ENCODE measurements at places on chromosomes 1 and 21.

GRCh38 chr21:32474179-32475059, 61.9 kb downstream of the EVA1C start:
- DNase-seq = no peak

DNA sequence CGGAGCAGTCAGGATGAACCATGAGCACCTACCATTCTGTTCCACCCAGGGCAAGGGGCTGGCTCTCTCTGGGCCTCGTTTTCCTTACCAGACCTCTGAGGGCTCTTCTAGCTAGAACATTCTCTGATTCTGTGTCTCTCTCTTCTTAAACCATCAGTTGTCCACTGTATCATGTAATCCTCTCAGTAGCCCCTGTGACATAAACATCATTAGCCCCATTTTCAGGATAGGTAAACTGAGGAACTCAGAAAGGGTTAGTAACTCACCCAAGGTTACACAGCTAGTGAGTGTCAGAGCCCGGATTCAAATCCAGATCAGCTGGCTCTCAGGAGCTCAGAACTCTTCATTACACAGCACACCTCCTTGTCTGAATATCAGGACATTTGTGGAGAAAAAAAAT, 22.8 kb downstream of the IGSF21 start:
- no peak for DNase-seq

- no peak for DNase-seq
Observed at GRCh38 chr1:180062452-180062971, 92.2 kb upstream of the QSOX1 start.

DNA sequence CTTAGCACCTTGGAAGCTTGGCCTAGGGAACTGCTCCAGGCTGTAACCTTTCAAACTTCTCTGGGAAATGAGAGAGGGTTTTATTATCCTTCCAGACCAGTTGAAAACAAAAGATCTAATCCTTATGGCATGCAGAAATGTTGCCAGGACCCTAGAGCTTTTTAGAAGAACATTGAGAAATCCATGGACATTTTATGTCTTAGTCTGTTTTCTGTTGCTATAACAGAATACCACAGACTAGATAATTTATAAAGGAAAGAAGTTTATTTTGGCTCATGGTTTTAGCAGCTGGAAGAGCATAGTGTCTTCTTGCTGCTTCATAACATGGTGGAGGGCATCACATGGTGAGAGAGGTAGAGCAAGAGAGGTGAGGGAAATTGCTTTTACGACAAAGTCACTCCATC, 25.8 kb downstream of the OSBPL9 start:
- DNase-seq = no peak

DNA sequence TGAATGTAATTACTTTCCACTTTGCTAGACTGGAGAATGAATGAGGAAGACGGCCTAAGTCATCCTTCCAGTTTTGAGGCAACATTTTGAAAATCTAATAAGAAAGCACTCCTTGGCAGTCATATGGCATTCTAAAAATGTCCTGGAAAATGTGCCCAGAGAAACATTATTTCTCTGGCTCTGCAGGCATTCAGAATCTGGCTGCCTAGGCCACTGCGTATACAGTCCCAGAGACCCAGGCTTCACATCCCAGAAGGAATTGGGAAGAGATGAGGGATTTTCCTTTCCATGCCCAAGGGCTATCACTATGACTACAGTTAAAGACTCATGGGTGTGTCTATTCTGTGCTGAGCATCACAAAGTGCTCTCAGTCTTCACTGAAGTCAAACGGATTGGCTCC, 92.9 kb downstream of the BEND5 start:
- no peak for DNase-seq

DNA sequence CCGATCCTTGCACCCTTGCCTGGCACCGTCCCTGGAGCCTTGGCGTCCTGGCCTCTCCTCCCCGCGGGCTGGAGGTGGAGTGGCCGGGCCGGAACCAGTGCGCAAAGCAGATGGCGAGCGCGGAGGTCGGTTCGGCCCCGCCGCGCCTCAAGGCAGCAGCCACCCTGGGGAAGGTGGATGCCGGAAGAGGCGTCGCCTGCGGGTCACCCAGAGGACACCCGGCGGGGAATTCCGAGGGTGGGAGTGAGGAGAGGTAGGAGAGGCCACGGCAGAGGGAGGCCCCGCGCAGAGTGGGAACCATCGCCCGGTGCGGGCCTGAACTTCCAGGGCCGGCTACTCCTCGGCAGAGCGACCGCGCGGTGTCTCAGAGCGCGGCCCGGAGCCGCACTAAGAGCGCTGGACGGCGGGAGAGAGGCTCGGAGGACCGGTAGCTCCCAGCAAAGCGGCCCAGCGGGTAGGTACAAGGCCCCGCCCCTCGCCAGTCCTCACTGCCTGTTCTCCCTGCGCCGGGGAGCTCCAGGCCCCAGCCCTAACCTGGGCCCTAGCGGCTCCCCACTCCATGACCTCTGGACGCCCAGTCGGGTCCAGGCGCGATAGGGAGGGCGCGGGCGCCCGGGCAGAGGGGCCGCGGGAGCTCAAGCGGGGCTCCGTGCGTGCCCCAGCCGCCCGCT, at the start of gene RNF207:
RNF207 (plus strand) TSS at position 271 of the 671 bp plus-strand sequence. CDS start 417 bp downstream, outside the sequence.
- peak; percentile 35 for DNase-seq

GRCh38 chr1:208162903-208163302, 81.3 kb downstream of the PLXNA2 start:
- DNase-seq = no peak

- no peak for DNase-seq
Observed at GRCh38 chr1:202117898-202118371, 4.8 kb upstream of the GPR37L1 start.

DNA sequence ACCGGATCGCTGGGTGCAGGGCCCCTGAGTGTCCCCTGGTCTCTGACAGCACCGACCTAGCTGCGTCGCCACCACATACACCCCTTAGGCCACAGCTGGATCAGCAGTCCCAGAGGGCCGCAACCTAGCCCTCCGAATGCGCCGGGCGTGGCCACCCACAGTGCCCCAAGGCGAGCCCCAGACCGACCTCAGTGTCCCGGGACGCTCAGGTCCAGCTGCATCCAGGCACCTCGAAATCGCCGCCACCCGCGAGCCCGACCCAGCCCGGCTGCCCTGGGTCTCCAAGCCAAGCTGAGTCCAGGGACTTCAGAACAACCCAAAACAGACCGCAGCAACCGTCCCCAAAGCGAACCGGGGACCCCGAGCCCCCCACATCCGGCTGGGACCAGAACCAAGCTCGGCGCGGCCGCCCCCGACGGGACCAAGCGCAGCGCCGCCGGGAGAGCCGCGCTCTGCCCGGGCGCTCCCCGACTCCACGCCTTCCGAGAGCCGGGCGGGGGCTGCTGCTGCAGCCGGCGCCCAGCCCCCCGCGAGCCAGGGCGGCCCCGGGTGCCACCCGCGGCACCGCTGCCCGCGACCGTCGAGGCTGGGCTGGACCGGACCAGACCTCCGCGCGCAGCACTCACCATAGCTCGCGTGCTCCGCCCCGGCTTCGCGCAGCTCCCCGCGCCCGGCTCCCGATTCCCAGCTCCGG, 54.6 kb upstream of the ECE1 start:
- peak; percentile 55 for DNase-seq

- no peak for DNase-seq
Observed at GRCh38 chr21:45572231-45572630, 30.0 kb upstream of the SLC19A1 start.

- peak; percentile 73 for DNase-seq
Observed at GRCh38 chr1:6423321-6423999, 1.1 kb upstream of the ESPN start.

Measured in CD8-positive, alpha-beta memory T cell (primary cell).